ENCODE measurements at places on chromosomes 16 and 17.
A peak's percentile ranks its signal among the peaks of the same experiment; 100 is the strongest.

GRCh38 chr16:78931678-78932077 lies 668.9 kb downstream of the MAF start:
- no peaks in the 10 kb centered on the region for H3K4me1 ChIP-seq
- no peaks in the 10 kb centered on the region for H3K36me3 ChIP-seq
- no peaks in the 10 kb centered on the region for H3K27me3 ChIP-seq
- no peak overlapping the region for H3K4me3 ChIP-seq
- no peak overlapping the region for H3K27ac ChIP-seq
- DNase-seq: no peak

DNA sequence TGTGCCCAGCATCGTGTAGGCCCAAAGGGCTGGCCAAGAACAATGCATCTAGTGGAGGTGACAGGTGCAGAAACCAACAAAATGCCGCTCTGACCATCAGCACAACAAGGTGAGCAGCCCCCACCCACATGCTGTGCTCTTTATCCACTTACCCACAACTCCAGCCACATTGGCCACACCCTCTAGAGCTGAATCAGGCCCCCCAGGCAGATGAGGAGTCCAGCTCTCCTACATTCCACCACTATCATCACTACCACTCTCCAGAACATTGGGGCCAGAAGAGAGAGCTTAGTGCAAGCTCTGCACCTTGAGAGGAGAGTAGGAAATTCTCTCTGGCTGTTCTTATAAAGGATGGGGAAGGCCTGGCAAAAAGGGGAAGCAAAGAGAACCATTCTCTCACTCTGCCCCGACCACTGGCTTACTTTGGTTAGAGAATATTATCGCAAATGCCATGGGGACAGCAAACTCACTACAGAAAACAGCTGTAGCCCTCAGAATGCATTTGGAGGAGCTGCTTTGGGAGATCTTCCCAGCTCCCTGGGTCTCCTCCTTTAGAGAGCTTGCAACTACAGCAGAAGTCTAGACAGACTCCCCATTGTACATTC lies 75.0 kb downstream of the TMEM132E start:
- H3K27me3 ChIP-seq: no peaks in the 10 kb centered on the region
- H3K36me3 ChIP-seq: no peaks in the 10 kb centered on the region
- DNase-seq: no peak

GRCh38 chr16:55778757-55779156 lies 54.1 kb downstream of the CES1 start:
- no peaks in the 10 kb centered on the region for H3K27me3 ChIP-seq
- no peaks in the 10 kb centered on the region for H3K36me3 ChIP-seq
- DNase-seq: no peak
- no peak overlapping the region for H3K27ac ChIP-seq

GRCh38 chr16:5709889-5710288 lies 612.3 kb upstream of the EEF2KMT start:
- H3K36me3 ChIP-seq: no peaks in the 10 kb centered on the region
- H3K27me3 ChIP-seq: no peaks in the 10 kb centered on the region
- no peak for DNase-seq
- H3K4me3 ChIP-seq: no peak overlapping the region

GRCh38 chr17:37047631-37048104 lies 98.9 kb downstream of the AATF start:
- H3K4me3 ChIP-seq: no peak overlapping the region
- H3K36me3 ChIP-seq: peaks cover 5% of the 10 kb centered on the region
- H3K27me3 ChIP-seq: no peaks in the 10 kb centered on the region
- H3K27ac ChIP-seq: peak overlapping the region; percentile 95
- DNase-seq: peak; percentile 86
- peaks cover 37% of the 10 kb centered on the region for H3K4me1 ChIP-seq

DNA sequence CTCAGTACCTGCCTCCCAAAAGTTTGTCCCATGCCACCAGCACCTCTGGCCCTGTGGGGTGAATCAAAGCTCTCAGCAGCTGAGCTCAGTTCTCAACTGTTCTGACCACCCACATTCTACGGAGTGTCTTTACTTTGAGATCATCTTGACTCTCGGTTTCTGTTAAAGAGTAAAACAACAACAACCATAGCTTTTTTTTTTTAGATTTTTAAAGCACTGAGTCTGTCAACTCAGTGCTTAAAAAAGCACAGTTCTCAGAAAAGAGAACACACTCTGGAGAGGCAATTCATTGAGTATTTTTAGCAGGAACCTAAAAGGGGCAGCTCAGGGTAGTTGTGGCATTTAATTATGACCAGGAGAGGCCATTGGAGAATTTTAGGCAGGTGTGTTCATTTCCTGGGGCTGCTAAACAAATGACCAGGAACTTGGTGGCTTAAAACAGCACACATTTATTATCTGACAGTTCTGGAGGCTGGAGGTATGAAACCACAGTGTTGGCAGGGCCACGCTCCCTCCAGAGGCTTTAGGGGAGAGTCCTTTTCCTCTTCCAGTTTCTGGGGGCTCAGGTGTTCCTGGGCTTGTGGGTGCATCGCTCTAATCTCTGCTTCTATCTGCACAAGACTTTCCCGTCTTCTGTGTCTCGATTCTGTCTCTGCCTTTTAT lies 6.7 kb upstream of the WFIKKN2 start:
- DNase-seq: no peak
- no peak overlapping the region for H3K27ac ChIP-seq
- H3K36me3 ChIP-seq: no peaks in the 10 kb centered on the region
- no peaks in the 10 kb centered on the region for H3K27me3 ChIP-seq
- H3K4me1 ChIP-seq: no peaks in the 10 kb centered on the region

- H3K4me3 ChIP-seq: no peak overlapping the region
- no peaks in the 10 kb centered on the region for H3K4me1 ChIP-seq
- H3K27ac ChIP-seq: no peak overlapping the region
- no peaks in the 10 kb centered on the region for H3K27me3 ChIP-seq
Observed at GRCh38 chr16:70475054-70475871, 20.9 kb downstream of the FCSK start.

DNA sequence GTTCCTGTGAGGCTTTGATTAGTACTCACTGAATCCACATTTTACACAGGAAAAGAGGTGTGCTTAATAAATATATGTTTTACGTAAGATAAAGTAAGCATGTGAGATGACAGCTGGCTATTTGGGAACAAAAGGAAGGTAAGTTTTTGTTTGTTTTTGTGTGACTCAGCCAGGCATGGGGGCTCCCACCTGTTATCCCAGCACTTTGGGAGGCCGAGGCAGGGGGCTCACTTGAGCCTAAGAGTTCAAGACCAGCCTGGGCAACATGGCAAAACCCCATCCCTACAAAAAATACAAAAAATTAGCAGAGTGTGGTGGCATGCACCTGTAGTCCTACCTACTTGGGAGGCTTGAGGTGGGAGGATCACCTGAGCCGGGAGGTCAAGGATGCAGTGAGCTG lies 17.9 kb downstream of the GPR142 start:
- no peak for DNase-seq
- H3K27me3 ChIP-seq: no peaks in the 10 kb centered on the region
- no peak overlapping the region for H3K27ac ChIP-seq
- H3K36me3 ChIP-seq: no peaks in the 10 kb centered on the region
- H3K4me1 ChIP-seq: peaks cover 18% of the 10 kb centered on the region

DNA sequence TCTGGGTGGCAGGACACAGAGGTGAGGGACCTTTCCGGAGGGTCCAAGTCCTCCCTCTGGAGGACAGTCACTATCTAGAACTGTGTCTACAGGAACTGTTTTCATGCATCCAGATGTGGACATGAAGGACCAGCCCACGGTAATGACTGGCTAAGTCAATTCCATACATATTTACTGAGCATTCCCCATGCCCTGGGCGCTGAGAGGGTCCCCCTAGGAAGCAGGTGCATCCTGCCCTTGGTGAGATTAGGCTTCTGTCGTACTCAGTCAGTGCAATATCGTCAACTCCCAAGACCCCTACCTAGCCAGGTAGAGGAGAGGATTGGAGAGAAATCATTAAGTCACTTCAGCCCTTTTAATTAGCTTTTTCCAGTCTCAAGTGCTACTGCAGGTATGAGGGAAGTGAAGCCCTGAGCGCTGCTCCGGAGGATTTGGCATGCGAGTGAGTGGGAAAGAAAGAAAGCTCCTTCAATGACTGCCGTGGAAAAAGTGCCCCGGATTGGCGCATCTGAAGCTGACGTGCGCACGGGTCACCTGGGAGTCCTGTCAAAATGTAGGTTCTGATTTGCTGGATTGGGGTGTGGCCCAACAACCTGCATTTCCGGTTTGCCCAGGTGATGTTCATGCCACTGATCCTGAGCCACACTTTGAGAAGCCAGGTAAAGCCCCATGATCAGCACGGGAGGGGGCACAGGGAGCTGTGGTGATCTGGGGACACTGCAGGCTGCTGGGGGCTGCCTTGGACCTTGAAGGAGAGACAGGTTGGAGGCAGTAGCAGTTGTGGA lies 367.4 kb upstream of the TNRC6C start:
- DNase-seq: no peak
- no peaks in the 10 kb centered on the region for H3K36me3 ChIP-seq
- peaks cover 11% of the 10 kb centered on the region for H3K27me3 ChIP-seq

GRCh38 chr16:2095315-2095853 lies 40.3 kb downstream of the PKD1 start:
- H3K4me3 ChIP-seq: no peak overlapping the region
- H3K27ac ChIP-seq: no peak overlapping the region
- peaks cover 20% of the 10 kb centered on the region for H3K4me1 ChIP-seq
- peaks cover 57% of the 10 kb centered on the region for H3K36me3 ChIP-seq
- DNase-seq: no peak

DNA sequence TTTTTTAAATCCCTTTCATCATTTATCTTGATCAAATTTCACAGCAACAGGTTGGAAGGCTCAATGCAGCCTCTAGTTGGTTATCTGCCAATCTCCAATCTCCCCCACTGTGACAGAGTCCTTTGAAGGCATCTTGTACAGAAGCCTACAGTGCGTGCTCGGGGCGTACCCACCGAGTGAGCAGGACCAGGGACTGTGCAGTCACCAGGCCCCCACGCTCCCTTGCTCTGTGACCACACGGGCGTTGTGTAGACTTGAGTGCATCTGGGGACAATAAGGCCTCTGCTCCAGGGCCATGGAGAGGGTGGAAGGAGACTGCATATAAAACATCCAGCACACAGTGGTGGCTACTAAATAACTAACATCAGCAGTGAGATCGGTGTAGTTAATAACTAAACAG lies 63.4 kb downstream of the GTF3C1 start:
- peaks cover 17% of the 10 kb centered on the region for H3K4me1 ChIP-seq
- H3K27ac ChIP-seq: no peak overlapping the region
- H3K36me3 ChIP-seq: peaks cover 96% of the 10 kb centered on the region
- H3K4me3 ChIP-seq: no peak overlapping the region

GRCh38 chr16:75486676-75487313 lies 8.4 kb downstream of the CHST6 start:
- peak overlapping the region; percentile 58 for H3K27ac ChIP-seq
- H3K27me3 ChIP-seq: no peaks in the 10 kb centered on the region
- peaks cover 19% of the 10 kb centered on the region for H3K4me1 ChIP-seq
- no peak overlapping the region for H3K4me3 ChIP-seq
- H3K36me3 ChIP-seq: no peaks in the 10 kb centered on the region
- peak; percentile 82 for DNase-seq

- no peak overlapping the region for H3K27ac ChIP-seq
- no peak overlapping the region for H3K4me3 ChIP-seq
- H3K27me3 ChIP-seq: no peaks in the 10 kb centered on the region
- no peaks in the 10 kb centered on the region for H3K36me3 ChIP-seq
Observed at GRCh38 chr16:66182592-66182991, 183.9 kb upstream of the CDH5 start.

GRCh38 chr17:28878158-28878910 lies 19.2 kb downstream of the FLOT2 start:
- H3K27me3 ChIP-seq: no peaks in the 10 kb centered on the region
- H3K36me3 ChIP-seq: peaks cover 44% of the 10 kb centered on the region
- H3K4me3 ChIP-seq: no peak overlapping the region
- DNase-seq: no peak
- H3K4me1 ChIP-seq: peaks cover 4% of the 10 kb centered on the region
- no peak overlapping the region for H3K27ac ChIP-seq

DNA sequence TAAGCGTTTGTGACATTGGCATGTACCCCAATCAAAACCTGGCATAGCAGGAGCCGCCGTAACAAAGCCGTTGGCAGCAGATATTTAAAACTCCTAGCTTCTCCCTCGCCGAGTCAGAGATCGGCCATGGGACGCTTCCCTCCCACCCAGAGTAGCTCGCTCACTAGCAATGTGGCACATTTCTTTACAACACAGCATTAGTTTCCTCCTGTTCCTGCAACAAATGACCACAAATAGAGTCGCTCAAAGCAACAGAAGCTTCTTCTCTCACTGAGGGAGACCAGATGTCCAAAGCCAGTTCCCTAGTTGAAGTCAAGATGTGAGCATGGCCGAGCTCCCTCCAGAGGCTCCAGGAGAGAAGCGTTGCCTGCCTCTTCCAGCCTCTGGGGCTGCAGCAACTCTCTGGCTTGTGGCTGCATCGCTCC lies 106.7 kb downstream of the RBFOX3 start:
- no peak overlapping the region for H3K4me3 ChIP-seq
- peaks cover 4% of the 10 kb centered on the region for H3K4me1 ChIP-seq
- no peaks in the 10 kb centered on the region for H3K27me3 ChIP-seq
- DNase-seq: no peak
- no peaks in the 10 kb centered on the region for H3K36me3 ChIP-seq
- H3K27ac ChIP-seq: no peak overlapping the region

- H3K27ac ChIP-seq: no peak overlapping the region
- no peak for DNase-seq
- no peak overlapping the region for H3K4me3 ChIP-seq
- no peaks in the 10 kb centered on the region for H3K4me1 ChIP-seq
Observed at GRCh38 chr17:31687505-31688126, 171.4 kb downstream of the COPRS start.

DNA sequence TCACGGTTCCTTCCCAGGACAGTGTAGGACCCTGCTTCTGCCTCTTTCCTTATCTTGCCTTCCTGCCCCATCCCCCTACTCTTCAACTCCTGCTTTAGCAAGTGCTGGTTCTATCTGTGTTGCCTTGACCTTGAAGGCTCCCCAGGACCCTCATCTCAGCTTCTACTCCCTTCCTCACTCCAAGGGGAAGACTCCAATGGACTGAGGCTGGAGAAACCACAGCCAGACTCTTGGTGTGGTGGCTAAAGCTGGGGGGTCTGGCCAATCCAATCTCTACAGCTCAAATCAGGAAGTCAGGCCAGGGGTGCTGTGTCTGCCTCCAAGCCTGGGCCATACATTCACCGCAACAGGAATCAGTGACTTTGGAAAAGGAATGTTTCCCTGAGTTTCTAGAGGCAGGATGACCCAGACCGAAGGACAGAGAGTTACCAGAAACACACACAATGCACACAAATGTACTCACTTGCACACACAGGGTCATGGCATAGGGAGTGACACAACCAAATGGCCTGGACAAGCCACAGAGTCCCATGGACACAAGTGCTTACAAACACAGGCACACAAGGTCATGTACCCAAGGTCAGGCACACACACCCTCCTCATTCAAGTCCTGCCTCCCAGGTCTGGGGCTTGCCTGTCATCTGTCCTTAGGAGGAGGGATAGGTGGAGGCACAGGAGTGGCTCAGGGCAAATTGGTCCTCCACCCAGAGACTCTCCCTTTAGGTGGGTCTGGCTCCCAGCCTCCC lies 1.7 kb upstream of the HSD11B2 start:
- H3K4me1 ChIP-seq: peaks cover 21% of the 10 kb centered on the region
- no peaks in the 10 kb centered on the region for H3K36me3 ChIP-seq
- DNase-seq: no peak
- H3K4me3 ChIP-seq: no peak overlapping the region
- H3K27ac ChIP-seq: no peak overlapping the region

GRCh38 chr17:38442548-38442947 lies 14.3 kb downstream of the ARHGAP23 start:
- no peaks in the 10 kb centered on the region for H3K36me3 ChIP-seq
- no peak overlapping the region for H3K4me3 ChIP-seq
- peaks cover 9% of the 10 kb centered on the region for H3K4me1 ChIP-seq
- no peaks in the 10 kb centered on the region for H3K27me3 ChIP-seq
- no peak for DNase-seq
- H3K27ac ChIP-seq: no peak overlapping the region

- no peak overlapping the region for H3K4me3 ChIP-seq
- H3K36me3 ChIP-seq: peaks cover 62% of the 10 kb centered on the region
- DNase-seq: no peak
Observed at GRCh38 chr17:58344791-58345157, 7.2 kb downstream of the SUPT4H1 start.
